ENCODE measurements at places on chromosomes 1 and 21.

GRCh38 chr1:189431447-189431846 is 1046.2 kb downstream of the BRINP3 start:
- DNase-seq: no peak

DNA sequence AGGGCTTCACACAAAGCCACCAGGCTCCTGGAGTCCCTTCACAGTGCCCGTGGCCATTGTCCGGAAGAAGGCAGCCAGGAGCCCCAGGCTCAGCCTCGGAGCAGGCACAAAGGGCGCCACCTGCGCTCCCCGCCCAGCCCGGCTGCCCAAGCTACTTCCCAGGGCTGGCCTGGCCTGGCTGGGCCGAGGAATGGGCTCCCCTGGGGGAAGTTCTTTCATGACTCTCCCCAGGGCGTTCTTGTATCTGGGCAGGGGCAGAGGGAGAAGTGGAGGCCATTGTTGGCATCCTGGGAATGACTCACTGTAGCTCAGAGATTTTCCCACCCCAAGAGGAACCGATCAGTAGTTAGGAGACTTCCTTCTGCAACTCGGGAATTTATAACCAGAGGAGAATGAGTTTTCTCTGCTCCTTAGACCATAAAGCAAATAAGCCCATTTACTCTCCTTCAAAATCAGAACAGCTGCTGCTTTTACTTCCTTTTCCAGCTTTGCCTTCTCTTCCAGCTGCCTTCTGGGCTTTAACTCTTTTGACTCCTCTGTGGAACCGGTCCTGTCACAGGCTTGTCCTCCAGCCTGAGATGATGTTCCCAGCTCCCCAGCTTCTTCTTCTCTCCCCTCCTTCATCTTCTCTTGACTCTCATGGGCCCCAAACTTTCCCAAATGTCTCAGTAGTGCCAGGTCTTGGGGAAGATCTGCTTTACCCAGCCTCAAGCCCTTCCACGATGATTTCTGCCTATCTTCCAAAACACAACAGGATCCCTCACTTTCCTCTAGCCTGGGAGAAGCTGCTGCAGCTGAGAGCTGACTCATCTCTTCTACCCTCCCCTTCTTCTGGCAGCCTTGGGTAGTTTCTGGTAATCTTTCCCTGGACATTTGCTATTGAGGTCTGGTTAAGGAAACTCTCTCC is 118.7 kb upstream of the CD34 start:
- no peak for DNase-seq

GRCh38 chr1:208207388-208208131 is 36.6 kb downstream of the PLXNA2 start:
- DNase-seq: no peak

DNA sequence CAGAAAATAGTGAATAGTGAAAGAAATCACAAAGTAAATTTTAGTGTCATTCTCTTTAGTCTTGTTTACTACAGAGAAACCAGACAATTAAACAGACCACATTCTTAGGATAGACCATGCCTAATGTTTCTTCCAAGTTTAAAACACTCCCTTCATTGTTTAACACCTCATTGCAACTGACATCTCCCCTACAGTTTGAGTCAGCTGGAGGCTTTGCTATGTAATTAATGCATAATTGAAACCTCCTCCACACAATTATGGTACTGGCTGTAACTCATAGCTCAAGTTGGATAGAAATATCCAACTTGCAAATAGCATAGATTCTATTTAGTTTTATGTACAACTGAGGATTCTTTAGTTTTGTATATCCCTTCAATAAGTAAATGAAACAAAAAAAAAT is 35.2 kb upstream of the B3GALT2 start:
- DNase-seq: no peak

GRCh38 chr1:169650551-169650950 is 20.6 kb upstream of the SELP start:
- DNase-seq: no peak

Measured in GM18507 (cell line).